CD8-positive, alpha-beta memory T cell (primary cell): ENCODE measurements at places on chromosomes 16 and 17.

DNA sequence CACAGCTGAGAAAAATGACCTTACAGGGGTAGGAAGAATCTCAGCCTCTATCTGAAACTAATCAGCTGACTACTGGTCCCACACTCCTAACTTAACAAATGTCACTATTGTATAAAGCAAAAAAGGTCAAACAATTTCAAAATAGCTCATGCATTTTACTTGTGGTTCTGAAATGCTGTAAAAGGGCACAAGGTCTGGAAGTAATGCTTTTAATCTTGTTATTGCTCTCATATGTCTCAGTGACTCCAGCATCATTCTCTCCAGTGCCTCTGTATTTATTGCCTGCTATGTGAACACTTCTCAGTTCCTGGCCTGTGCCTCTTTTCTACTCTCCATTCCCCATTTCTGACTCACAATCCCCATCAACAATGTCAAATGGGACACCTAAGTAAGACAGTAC is 937.7 kb downstream of the CDH11 start:
- no peak for DNase-seq

DNA sequence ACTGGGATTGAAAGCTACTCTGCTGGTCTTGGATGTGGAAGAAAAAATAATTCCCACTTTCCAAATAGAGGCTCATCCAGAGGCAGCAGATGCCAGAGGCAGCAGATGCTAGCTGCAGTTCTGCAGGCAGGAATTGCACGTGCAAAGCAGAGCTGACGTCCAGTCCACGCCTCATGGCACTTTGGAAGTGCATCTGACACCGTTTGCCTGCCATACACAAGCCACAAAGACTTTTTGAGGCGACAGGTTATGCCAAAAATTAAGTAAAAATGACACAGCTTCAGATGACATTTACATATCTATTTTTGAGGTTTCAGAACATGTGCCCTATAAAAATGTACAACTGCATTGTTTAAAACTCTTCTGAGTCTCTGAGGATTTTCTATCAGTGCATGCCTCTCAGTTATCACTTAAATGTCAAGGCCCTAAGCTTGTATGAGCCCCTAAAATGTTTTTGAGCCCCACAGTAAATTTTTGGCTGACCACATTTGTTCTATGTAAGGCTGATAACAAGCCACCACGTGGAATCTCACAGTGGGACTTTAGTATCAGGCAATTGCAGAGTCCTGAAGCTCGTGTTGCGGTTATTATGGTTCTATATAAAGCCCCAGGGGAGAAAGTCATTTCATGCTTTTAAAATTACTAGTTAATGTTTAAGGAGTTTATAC is 239.2 kb downstream of the PRKCA start:
- no peak for DNase-seq

DNA sequence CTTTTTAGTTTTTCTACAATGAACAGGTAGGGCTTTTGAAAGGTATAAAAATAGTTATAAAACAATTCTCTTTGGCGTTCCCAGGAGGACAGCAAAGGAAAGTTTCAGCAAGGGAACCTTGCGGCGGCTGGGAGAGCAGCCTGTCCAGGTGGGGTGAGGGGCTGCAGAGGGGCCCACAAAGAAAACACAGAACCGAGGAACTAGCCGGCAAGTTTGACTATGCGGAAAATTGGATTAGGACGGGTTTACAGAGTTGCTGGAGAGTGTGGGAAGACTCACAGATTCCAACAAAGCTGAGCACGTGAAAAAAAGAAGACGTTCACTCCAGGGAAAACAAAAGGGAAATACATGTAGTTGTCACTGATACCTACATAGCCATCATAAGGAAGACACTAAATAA is 40.2 kb upstream of the METTL16 start:
- no peak for DNase-seq

DNA sequence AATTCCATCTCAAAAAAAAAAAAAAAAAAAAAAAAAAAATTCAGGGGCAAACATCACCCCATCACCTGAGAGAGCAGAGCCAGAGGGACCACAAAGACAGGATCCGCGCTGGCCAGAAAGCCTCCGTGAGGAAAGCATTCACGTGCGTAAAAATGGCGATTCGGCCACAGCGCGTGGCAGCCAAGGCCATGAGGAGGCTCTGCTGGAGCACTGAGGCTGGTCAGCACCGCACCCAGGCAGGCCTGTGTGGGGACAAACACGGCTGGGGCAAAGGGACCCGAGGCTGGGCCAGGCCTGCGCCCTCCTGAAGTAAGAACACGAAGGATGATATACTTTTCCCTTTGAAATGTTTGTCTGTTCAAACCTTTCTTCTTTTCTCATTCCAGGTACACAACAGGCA is 45.2 kb downstream of the MAP1LC3B start:
- DNase-seq = no peak
